ENCODE measurements at places on chromosomes 4 and X.

GRCh38 chr4:13704035-13704434 lies 76.5 kb upstream of the BOD1L1 start:
- DNase-seq, result no peak

GRCh38 chrX:123203772-123204171 lies 19.7 kb downstream of the GRIA3 start:
- no peak for DNase-seq

DNA sequence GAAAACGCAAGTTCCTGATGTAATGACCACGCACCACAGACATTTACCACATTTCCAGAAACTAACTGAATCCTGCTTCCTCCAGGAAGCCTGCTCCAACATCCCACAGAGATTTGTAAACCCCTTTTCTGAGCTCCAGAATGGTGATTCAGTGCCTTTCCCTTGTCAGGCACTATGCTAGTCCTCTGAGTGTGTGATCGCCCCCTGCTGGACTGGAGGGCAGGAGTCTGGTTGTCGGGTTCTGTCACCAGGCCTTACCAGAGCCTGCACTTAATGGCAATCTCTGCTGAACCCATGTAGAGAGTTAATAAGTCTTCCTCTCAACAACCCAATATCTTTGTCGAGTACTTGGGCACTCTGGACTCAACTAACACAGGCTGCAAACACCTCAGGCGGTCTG lies 14.5 kb upstream of the KDM5C start:
- DNase-seq, result no peak

GRCh38 chr4:121221201-121221600 lies 57.1 kb upstream of the TNIP3 start:
- DNase-seq, result no peak

DNA sequence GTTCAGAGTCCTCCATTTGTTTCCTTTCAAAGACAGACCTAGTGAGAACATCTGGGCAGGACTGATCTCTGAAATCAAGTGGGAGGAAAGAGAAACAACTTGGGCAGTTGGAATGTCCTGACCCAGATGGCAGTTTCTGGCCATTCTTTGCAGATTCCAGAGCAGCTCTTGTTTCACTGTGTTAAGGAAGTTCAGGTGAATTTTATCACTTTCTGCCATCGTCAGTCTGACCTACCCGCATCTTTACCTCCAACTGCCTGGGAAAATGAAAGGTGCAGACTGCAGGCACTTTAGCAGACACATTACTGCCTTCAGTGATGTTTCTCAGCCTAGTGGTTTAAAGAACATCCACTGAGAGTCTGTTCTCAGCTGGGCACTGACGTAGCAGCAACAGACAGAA lies 216.2 kb downstream of the CEP135 start:
- DNase-seq, result no peak

GRCh38 chrX:53048169-53049126 lies at the start of gene GPR173:
Gene GPR173 (plus strand): TSS chrX:53048789. CDS start chrX:53076622, 27,833 bp downstream.
- DNase-seq, result peak; percentile 25

GRCh38 chr4:16750216-16750615 lies 148.2 kb downstream of the LDB2 start:
- no peak for DNase-seq

GRCh38 chr4:114890773-114891172 lies 222.6 kb downstream of the NDST4 start:
- DNase-seq, result no peak

GRCh38 chr4:166128403-166128802 lies 255.4 kb downstream of the TLL1 start:
- peak; percentile 2 for DNase-seq

DNA sequence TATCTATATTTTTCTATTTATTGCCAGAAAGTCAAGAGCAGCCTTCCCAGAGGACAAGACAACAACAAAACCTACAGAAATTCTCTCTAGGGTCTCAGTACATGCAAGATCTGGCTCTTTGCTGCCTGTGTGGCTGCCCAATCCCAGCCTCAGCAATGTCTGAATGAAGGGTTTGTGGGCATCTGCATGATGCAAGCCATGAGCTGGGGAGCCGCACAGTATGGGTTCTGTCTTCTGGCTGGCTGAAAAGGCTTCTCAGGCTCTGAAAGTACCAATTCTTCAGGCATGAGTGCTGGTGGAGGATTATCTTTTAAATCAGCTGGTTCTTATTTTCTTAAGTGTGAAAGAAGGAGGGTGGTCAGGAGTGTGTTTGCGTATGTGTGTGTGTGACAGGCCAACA lies 104.6 kb downstream of the PDGFRA start:
- no peak for DNase-seq

GRCh38 chrX:10089378-10089795 lies 67.4 kb upstream of the CLCN4 start:
- no peak for DNase-seq

GRCh38 chr4:81698538-81699296 lies 227.0 kb upstream of the RASGEF1B start:
- no peak for DNase-seq

DNA sequence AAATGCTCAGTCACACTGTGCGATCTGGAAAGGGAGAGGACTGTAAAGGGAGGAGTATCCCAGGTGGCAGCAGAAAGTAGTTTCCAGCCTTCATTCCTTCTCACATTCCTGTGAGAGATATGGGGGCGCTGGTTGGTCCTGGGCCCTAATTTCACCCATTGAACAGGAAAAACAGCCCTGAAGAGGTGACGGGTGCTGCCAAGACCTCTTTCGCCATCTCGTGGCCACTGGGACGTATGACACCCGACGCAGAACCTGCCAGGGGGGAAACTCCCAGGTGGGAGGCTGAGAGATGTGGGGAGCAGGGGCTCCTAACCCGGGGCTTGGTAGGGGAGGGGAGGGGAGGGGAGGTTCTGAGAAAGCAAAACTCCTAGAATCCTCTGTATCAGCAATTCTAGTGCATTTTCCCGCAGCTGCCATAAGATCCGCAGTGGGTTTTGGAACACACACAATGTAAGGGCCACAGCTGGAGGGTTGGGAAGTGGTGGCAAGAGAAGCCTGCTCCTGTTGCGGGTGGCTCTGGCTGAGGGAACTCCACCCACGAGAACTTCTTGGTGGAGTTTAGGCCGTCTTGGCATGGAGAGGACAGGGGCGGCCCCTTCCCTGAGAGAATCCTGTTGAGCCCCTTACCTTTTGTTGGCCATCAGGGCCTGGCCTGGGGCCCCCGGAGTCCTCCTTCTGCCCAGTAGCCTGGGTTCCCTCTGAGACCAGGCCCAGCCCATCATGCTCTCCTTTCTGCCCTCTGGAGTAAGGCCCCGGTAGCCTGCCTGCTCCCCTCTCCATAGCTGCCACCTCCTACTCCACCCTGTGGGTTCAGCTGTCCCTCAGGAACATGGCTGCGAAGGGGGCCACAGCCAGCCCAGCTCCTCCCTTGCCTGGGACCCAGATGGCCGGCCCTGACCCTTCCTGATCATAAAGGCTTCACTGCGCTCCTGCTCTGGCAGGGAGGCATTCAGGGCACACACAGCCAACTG lies 134.1 kb downstream of the OR13H1 start:
- DNase-seq, result peak; percentile 20

DNA sequence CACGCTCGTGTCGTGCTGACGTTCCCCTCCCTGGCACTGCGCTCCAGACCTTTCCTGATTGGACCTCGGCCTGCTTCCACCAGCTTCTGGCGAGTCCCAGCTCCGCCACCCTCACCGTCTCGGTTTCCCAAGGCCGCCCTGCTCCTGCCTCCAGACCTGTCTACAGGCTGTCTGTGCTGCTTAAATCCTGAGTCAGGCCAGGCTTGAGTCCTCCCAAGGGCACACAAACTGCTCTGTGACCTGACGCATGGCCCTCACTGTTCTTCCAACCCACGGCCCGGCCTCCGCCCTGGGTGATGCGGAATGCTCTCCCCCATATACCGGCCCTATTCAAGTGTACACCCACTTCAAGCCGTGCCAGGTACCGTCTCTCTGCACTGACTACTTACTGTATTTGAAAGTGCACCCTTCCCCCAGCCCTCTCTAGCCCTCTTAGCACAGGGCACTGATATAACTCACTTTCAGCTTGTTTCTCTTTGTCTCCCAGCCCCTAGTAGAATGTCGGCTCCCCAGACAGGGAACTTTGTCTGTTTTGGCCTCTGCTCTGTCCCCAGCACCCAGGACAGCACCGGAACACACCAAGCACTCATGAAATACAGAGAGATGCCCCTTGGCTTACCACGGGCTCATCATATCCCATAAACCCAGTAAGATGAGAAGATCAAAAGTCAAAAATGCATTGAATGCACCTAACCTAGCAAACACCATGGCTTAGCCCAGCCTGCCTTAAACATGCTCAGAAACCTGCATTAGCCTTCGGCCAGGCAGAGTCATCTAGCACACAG lies 63.1 kb upstream of the AFAP1 start:
- no peak for DNase-seq

GRCh38 chrX:32798990-32799389 lies 412.4 kb downstream of the DMD start:
- no peak for DNase-seq

DNA sequence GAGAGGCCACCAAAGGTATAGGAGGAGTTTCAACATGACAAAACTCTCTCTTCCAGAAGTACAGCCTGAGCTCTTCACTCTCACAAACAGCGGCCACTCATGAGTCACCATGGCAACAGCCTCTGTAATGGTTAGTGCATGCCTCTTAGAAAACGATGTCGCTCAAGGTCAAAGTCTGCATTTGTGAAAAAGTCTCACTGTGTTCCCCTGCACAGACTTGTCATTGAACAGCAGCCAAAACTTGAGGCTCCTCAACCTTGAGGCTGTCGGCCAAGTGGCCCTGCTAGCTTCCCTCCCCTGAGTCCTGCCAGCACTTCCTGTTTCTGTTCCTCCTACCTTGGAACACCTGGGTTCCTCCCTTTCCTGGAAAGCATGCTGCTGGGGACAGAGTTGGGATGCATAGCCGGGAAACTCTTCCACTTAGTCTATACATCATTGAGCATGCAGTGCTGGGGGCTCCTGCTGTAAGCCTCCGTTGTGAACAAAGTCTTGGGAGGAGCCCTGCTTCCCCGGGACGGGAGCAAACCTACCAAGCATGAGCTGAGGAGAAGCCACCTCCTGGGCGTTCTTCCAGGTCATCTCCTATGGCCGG lies 66.6 kb downstream of the ING2 start:
- DNase-seq, result no peak

DNA sequence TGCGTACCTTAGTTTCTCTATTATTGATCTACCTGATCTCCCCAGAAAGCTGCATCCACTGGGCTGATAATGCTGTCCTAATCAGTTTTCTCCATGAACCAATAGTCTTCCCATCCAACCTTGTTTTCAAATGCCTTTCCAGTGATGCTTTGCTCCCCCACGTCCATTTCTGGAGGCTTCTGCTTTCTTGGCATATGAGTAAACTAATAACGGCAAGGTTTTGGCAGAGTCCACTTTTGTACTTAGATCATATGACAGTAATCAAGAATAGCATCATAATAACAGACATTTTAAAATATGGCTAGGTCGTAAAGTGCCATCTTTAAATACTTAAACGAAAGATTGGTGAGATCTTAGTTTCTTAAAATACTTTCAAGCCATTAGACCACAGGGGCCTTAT lies 38.4 kb upstream of the FAM9B start:
- no peak for DNase-seq

GRCh38 chrX:132623300-132623699 lies 134.5 kb upstream of the MBNL3 start:
- DNase-seq, result no peak
